ENCODE measurements at places on chromosomes 3 and 15.

DNA sequence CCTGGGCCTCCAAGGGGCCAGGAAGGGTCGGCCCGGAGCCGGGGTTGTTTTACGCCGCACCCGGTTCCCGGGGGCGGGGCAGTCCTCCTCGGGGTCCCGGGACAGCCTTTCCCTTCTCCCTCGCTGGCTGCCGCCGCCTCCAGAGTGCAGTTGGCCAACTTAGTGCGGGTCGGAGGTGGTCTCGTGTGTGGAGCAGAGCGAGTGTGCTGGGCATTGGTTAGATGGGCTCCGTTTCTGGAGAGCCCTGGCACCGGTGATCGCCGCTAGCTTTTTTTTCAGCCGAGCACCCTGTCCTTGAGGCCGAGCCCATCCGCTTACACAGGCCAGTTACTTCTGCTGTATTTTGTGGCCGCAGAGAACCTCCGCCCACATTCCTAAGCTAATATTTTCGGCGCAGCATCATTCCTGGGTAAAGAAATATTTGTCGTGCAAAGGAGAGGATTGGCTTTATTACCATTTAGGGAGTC is 585 bp downstream of the KIF23 start:
- peak; percentile 30 for DNase-seq

DNA sequence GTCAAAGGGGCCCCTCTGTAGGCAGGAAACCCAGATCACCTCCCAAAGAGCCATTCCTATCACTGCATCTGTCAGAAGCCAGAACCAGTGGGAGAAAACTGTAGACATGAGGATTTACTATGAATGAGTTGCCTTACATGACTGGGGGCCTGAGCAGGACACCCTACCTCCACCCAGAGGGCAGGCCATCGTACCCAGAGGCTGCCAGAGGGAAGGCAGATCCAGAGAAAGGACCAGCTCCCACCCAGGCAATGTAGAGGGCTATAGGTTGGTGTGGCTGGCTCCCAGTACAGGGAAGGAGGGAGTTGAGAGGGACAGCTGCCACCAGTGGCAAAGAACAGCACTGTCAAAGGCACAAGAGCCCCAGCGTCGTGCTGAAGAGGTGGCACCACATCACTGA is 233.2 kb downstream of the OCA2 start:
- DNase-seq = no peak

- DNase-seq = no peak
Observed at GRCh38 chr3:83002869-83003445, 1241.5 kb upstream of the GBE1 start.

DNA sequence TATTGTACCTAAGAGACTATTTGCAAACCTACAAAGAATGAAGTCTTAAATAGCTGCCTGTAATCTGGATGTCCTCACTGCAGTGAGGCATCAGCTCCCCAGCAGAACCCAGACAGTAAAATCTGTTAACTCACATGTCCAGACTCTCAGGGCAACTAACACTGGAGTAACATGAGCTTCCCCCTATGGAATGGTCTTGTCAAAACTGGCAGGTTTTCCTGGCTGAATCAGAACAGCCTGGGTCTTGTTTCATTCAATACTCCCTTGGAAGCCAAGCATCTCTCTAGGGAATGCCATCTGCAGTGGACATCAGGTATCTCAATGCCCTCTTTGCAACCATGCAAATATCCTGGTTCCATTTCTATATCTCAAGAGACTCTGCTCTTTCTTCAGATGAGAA is 24.4 kb downstream of the PTPN9 start:
- DNase-seq = no peak

GRCh38 chr15:73902121-73903020 is 23.9 kb upstream of the LOXL1 start:
- no peak for DNase-seq

DNA sequence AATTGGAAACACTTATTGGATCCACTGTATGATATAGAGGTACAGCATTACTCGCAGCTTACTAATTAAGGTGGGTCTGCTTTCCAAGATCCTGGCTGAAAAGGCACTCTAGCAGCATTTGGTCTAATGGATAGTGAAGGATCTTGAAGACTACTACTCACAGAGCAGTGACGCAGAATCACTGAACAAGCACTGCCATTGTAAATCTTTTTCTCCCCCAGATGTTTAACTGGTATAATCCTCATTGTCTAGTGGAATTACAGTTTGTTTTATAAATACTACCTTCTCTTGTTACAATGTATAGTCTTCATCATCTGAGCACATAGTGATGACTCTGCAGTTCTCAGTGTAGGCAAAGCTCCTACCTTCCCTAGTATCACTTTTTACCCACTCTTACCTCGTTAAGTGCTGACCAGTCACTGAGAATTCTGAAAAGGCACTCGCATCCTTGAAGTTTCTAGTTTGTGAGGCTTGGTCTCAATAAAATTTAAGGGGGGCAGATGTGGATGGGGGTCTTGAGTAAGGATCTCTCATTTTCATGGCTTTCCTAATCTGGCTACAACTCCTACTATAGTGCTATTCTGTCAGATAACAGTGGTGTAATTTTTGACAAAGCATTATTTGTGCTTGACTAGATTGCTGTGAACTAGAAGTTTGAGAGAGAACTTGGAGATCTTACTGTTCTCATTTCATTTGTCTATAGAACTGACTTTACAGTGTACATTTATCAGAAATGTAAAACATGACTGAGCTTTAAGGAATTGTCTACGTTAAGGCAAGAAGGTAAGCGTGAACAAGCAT is 23.2 kb downstream of the MAPK6 start:
- DNase-seq = no peak

- no peak for DNase-seq
Observed at GRCh38 chr15:82851981-82852511, 42.6 kb downstream of the WHAMM start.

DNA sequence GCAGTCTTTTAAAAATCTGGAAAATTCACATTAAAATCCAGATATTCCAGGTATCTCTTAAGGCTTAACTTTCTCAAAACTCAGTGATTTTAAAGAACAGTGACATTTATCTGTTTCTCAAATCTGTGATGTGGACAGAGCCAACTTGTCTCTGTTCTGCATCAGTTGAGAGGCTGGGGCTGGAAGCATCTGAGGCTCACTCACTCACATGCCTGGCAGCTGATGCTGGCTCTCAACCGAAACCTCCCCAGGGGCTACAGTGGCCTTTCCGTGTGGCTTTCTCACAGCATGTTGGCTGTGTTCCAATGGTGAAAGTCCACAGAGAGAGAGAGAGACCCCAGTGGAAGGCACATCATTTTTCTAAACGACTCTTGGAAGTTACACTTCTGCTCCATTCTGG is 53.5 kb downstream of the CEMIP start:
- no peak for DNase-seq

DNA sequence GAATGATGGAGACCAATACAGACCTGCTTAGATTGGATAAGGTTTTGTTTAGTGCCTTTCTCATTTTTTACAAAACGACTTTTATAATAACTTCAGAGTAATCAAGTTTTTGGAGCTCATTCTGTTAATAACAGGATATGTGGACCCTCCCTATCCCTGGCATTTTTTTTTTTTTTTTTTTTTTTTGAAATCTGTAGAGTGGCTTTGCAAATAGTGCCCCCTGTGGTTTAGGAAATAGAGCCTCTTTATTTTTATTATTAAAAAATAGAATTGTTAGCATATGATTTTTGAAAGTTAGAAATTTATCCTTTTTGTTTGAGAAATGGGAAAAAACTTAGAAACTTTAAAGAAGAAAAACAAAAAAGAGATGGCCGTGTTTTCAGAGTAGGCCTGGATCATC is 11.4 kb downstream of the SKIL start:
- no peak for DNase-seq

- DNase-seq = no peak
Observed at GRCh38 chr15:92277776-92278175, 115.9 kb upstream of the ST8SIA2 start.

GRCh38 chr3:47989981-47990440 is 26.2 kb downstream of the MAP4 start:
- peak; percentile 36 for DNase-seq

GRCh38 chr3:157741607-157742006 is 238.4 kb upstream of the VEPH1 start:
- no peak for DNase-seq

- peak; percentile 32 for DNase-seq
Observed at GRCh38 chr3:43879166-43879565, 188.4 kb downstream of the ABHD5 start.

- DNase-seq = no peak
Observed at GRCh38 chr15:64824929-64825430, 467 bp downstream of the PIF1 start.

DNA sequence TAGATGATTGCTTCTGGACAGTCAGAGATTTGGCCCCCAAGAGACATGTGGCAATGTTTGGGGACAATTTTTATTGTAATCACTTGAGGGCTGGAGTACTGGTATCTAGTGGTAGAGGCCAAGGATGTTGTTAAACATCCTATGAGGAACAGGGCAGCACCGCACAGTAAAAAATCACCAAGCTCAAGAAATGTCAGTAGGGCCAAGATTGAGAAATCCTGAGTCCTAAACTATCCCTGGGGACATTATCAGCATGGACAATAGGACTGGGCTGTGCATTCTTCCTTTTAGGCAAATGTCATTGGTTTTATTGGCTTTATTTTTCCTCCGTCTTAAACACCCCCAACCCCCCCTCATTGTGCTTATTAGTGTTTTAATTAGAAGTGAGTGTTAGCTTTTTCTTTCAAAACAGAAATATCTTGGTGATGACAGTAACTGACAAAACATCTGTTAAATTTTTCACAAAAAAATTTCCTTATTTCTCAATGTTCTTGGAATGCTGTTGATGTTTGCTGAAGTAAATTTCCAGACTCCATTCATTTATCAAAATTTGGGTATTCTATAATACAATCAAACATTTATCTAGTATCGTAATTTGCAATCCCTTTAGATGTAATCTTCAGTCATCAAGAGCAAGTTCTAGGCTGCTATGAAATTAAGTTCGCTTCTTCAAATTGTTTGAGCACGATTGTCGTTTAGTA is 944.4 kb downstream of the VGLL3 start:
- DNase-seq = no peak

DNA sequence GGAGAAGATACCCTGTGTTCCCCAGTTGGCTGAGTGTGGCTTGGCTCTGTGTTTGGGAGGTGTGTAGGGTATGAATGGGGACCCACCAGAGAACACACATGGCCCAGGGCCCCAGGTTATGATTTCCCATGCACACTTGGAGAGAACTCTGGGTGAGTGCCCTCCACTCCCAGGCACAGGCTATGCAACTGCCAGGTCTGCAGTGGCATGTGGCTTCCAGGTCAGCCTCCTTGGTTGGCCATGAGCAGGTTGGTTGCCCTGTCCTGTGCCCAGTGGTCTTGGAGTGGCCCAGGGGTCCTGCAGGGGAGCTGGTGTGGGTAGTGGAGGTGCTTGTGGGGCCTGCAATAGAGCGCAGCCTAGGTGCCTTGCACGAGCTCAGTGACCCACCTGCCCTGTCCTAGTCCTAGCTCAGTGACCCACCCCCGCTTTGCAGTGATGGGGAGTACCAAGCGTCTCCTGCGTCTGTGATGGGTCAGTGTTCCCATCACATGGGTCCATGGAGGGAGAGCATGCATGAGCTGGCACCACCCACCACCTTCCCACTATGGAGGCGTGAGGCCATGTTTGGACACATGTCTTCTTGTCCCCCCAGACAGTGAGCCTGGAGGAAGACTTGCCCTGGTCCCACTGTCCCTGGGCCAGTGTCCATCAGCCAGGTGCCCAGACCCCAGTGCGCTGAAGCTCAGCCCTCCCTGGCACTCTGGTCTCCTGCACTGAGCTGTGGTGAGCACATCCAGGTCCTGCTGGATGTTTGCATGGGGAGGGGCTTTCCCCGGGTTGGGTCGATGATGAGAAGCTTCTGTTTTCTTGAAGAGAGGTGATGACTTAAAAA is 217.3 kb downstream of the SNRPN start:
- no peak for DNase-seq

- no peak for DNase-seq
Observed at GRCh38 chr3:132265488-132265887, 51.7 kb upstream of the ACP3 start.

- no peak for DNase-seq
Observed at GRCh38 chr15:68078365-68078764, 24.2 kb downstream of the PIAS1 start.

- no peak for DNase-seq
Observed at GRCh38 chr3:66041116-66041515, 2.4 kb upstream of the MAGI1 start.

DNA sequence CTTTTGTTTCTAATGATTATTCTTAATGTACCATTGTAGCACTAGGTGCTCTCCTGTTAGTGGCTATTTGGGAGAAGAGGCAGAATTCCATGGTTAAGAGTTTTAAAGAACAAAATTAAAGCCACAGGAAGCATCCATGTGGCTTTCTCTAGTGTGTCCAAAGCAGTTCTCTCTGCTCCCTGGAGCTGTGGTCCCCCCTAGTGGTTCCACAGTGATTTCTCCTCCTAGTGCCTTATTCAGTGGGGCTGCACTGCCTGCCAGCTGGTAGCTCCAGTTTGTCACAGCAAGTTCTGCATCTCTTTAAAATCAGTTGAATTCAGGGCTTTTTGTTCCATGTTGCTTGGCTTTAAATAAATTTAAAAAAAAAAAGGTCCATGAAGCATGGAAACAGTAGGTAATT is 39.6 kb upstream of the FAM98B start:
- no peak for DNase-seq

DNA sequence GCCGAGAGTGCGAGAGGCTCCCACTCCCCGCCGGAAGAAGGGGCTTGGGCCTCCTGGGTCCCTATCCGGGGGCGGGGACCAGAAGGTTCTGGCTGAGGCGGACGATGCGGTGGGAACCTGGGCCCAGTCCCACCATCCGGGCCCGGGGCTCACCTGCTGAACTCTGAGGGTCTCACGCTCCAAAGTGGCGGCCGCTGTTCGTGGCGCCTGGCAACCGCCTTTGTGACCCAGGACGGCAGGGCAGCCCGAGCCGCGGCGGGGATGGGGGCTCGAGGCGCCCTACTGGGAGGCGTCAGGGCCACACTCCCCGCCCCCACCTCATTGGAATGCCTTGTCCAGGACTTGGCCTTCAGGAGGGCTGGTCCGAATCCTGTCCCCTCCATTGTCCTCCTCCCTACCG is at the start of gene FANCD2OS:
Gene FANCD2OS, minus strand, starts transcription at position 165 of the 400 bp plus-strand sequence. CDS start 3,481 bp downstream, outside the sequence.
- DNase-seq = no peak

GRCh38 chr3:177538750-177539730 is 341.8 kb upstream of the TBL1XR1 start:
- DNase-seq = no peak

- DNase-seq = no peak
Observed at GRCh38 chr3:45043728-45044299, 17.7 kb downstream of the CLEC3B start.

GRCh38 chr15:26628879-26629529 is 143.9 kb downstream of the GABRB3 start:
- no peak for DNase-seq

- no peak for DNase-seq
Observed at GRCh38 chr3:188274249-188274915, 120.4 kb downstream of the LPP start.

DNA sequence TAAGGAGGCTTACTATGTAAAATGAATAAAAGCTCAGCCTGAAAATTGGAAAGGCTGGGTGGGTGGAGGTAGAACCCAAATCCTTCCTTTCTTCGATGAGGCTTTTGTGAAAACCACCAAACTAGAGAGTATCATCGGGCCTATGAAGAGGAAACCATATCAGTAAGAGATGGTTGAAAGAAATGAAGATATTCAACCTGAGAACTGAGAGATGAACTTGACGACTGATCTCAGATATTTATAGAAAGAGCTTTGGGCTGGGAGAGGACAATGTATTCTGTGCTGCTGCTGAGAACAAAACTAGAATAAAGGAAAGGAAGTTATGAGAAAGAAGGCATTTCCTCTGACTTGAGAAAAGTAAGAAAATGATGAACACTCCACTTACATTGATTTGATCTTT is 236.6 kb downstream of the KCNH8 start:
- peak; percentile 0 for DNase-seq

GRCh38 chr3:65676580-65676979 is 362.1 kb downstream of the MAGI1 start:
- no peak for DNase-seq

GRCh38 chr15:39556461-39556860 is 24.4 kb upstream of the THBS1 start:
- no peak for DNase-seq
